ENCODE measurements at places on chromosomes 12 and 14.

GRCh38 chr14:59356312-59356711, 108.9 kb downstream of the GPR135 start:
- no peak for DNase-seq

- DNase-seq: no peak
These were observed 15.6 kb downstream of the ACVRL1 start for GRCh38 chr12:51922762-51923505.

DNA sequence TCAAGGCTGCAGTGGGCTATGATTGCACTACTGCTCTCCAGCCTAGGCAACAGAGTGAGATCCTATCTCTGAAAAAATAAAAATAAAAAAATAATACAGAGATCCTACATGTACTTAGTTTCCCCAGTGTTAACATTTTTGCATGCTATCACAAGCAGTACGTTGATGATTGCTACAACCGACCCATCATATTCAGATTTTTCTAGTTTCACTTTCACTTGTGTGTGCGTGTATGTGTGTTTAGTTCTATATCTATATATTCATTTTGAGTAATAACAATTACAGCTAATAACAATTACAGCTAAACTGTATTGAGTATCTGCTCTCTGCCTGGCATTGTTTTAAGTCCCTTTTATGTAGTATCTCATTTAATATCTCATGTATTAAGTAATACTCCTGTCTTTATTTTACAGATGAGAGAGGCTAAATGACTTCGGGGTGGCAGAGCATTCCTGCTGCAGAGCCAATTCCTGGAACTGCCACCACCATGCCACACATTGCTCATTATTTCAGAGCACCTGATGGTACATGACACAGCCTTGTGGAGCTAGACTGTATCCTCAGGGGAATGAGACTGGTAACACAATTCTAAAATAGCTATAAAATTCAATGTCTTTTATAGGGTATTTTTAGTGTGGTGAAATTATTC, 153.1 kb downstream of the BCAT1 start:
- no peak for DNase-seq

DNA sequence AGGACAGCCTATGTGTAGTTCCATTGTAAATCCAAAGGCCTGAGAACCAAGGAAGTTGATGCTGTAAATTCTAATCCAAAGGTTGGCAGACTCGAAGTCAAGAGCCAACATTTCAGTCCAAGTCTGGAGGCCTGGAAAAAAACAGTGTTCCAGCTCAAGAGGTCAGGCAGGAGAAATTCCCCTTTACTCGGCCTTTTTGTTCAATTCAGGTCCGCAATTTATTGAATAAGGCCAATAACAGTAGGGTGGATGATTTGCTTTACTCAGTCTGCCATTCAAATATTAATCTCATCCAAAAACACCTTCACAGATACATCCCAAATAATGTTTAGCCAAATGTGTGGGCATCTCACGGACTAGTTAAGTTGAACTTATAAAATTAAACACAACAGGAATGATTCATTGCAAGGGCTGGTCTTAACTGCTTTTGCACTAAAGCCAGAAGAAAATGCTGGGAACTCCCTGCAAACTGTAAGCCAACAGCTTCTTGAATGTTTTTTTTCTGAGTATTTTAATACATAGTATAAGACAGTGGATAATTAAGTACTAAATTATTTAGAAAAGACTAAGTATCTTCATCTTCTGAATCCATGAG, 197.4 kb upstream of the GARIN6 start:
- no peak for DNase-seq

- no peak for DNase-seq
These were observed 7.4 kb downstream of the ABCD2 start for GRCh38 chr12:39612250-39612649.

GRCh38 chr12:95820096-95820703, 29.6 kb upstream of the NTN4 start:
- DNase-seq: no peak

DNA sequence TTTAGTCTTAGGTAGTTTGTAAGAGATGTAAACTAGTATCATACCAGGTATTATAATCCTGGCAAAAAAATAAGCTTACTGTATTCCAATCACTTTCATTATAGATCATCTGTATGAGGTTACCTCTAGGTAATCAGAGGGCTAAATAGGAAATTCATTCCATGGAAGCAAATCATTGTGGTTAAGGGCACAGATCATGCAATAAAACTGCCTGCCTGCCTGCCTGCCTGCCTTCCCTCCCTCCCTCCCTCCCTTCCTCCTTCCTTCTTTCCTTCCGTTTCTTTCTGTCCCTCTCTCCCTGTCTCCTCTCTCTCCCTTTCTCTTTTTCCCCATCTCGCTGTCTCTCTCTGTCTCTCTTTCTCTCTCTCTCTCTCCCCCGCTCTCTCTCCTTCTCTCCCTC, 3.2 kb upstream of the CLEC9A start:
- no peak for DNase-seq

- no peak for DNase-seq
These were observed 60.2 kb upstream of the STXBP6 start for GRCh38 chr14:25110106-25110505.

Data from activated CD4-positive, CD25-positive, alpha-beta regulatory T cell (primary cell).